CD4-positive, alpha-beta T cell treated with Interleukin-17A for 1 hour (primary cell): ENCODE measurements at places on chromosomes 6 and 20.

DNA sequence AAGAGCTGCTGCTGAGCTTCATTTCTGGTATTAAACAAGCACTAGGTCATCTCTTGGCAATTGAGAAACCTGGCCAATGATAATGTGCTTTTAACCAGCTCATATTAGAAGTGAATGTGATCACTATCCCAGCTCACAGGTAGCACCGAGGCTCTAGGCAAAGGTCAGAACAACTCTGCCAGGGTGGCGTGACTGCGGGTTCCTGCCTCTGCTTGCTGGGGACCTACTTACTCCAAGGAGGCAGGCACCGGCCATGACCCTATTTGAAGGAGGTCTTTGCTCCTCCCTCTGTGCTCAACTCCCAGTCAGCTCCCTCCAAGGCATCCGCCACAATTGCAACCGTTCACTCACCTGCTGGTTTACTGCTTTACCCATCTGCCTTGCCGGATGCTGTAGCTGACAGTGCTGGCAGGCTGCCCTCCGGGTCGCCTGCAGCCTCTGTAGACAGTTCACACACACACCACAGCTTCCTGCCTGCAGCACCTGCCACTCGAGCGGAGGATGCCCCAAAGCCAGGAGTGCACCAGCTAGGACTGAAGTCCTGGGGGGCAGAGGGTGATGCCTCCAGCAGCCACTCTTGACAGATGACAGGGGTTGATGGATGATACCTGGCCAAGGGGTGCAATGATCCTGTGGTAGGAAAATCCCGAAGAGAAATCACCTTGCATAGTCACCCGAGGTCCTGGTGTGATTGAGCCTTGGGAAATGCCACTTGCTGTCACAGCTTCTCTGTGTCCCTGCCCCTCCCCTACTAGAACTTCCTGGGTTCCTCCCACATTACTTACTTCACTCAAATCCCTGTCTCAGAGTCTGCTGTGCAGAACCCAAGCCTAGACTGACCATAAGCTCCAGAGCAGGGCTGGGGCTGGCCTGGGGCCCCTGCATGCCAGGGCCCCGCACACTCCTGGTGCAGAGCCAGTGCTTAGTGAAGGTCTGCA is 8.8 kb upstream of the VSX1 start:
- peak; percentile 82 for DNase-seq

DNA sequence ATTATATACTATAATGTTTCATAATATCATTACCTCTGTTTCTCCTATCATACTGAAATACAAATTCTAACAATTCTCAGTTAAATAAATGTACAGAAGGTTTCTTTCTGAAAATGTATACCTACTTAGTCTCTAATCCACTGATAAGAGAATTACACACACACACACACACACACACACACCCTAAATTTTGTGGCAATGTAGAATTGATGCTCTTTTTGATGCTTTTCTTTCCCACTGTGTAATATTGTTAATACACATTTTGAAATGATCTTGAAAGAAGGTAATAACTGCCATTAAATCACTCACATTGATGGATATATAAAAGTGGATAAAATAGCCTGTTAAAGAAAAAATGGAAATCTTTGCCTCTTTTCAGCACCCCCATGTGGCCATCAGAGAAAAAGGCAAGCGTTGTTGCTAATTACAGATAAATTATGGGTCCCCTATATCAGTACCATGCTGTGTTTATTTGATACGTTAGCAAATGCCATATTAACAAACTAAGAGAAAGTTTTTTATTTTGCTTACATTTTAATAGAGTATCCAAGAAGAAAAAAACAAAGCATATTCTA is 76.6 kb upstream of the VGLL2 start:
- no peak for DNase-seq

GRCh38 chr6:158396136-158396535 is 83.9 kb downstream of the TULP4 start:
- no peak for DNase-seq

DNA sequence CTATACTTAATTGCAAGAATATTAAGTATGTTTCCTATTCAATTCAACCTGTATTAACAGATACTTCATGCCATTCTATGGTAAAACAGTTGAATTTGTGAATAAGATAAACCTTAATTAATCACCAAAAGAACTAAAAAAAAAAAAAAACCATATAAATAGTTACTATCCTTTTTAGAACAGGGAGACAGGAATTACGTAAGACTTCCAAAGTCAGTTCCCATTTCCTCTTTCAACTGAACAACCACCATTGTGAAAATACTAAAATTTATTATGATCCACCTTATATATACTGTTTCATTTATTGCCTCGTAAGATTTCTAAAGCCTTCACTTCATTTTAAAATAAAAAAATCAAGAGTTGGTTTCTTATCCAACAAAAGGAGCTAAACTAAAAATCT is 9.4 kb downstream of the CCNC start:
- no peak for DNase-seq

GRCh38 chr6:89404512-89404911 is 7.6 kb downstream of the RRAGD start:
- DNase-seq: no peak

DNA sequence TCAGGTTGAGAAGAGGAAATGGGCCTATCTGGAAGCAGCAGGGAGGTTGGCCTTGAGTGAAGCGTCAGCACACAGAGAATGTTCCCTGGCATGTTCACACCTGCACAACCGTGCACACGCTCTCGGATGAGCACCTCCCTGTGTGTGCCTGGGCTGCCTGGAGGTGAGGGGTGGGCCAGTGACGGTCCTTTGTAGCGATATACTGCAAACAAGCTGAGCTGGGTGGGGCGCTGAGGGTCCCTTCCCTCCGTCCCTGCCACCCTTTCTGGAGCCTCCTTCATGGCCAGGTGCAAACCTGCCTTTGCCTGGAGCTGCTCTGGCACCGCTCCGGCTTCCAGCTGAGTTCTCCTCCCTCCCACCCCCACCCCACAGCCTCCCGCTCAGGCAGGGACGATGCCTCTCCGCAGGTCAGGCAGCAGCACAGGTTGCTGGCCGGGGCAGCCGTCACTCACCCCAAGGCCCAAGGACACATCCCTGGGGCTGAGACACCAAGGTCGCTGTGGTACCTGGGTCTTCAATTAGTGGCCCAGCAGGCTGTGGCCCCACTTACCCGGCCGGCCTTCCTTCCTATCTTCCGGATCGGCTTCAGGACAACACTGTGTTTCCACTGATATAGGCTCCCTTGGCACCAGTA is 111.6 kb downstream of the ERMARD start:
- no peak for DNase-seq

DNA sequence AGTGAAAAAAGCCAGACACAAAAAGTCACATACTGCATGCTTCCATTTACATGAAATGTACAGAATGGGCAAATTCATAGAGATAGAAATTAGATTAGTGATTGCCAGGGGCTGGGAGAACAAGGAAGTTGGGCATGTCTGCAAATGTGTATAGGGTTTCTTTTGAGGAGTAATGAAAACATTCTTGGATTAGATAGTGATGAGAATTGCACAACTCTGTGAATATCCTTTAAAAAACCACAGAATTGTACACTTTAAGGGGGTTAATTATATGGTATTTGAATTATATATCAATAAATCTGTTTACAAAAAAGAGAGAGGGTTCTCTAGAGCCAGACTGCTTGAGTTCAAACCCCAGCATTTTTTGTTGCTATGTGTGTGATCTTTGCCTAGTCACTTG is 188.1 kb downstream of the CDC5L start:
- DNase-seq: no peak
